Kidney capillary endothelial cell (primary cell): ENCODE measurements at places on chromosomes 6 and 20.

DNA sequence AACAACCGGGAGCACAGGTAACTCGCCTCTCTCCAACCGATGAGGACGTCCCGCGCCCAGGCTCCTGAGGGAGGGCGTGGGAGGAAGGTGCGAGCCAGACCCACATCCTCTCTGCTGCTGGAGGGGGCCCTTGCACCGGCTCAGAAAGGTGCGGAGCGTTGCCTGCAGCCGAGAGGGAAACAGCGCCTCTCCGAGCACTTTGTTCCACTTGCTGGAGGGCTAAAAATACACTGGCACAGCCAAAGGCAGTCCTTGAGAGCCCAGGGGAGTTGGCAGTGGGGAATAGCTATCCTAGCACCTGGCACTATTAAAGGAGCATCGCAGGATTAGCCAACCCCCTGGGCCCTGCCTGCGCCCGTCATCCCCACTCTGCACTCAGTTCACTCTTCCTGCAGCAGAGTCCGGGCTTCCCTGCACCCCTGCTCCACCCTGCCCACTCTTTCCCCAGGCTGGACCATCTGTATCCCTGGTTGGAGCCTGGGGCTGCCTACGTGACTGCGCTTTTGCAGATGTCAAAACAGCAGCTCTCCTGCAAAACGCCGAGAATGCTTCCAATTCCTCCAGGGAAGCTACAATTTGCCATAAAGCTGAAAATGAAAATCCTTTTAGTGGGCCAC is 108.9 kb downstream of the SNX5 start:
- DNase-seq: no peak

GRCh38 chr20:43667341-43668132 is 623 bp downstream of the MYBL2 start:
- DNase-seq: no peak

DNA sequence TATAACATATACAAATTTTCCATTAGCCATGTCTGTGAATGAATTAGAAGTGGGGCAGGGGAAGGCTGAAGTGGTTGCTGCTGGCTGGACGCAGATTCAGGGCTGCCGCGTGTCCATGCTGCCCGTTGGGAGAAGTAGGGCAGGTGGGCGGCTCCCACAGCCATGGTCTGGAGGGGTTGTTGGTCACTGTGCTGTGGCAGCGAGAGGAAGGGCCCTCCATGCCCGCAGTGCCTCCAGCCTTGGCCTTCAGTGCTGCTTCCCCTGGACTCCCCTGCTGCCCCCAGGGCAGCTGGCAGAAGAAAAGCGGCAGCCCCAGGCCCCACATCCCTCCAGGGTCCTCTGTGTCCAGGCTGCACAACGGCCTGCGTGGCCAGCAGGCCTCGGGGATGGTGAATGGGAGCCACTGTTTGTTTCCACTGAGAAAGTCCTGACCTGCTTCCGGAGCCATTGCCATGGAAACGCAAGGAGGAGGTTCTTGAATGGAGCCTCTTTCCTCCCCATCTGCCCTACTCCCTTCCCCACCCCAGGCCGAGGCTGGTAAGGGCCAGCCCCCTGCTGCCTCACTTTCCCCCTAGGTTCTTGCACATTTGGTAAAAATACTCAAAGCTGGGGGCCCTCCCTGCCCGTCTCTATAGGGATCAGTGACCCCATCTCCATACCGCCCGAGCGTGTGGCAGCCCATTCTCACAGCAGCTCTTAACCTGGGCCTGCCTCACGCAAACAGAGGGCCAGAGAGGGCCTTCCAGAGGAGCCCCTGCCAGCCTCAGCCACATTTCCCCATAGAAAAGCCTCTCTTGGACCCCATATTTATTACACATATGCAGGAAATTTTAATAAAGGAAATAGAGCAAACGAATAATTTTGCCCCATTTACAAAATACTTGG is 113.3 kb downstream of the SASH1 start:
- no peak for DNase-seq

- peak; percentile 41 for DNase-seq
These were observed 252.8 kb downstream of the CDH26 start for GRCh38 chr20:60210779-60211617.

DNA sequence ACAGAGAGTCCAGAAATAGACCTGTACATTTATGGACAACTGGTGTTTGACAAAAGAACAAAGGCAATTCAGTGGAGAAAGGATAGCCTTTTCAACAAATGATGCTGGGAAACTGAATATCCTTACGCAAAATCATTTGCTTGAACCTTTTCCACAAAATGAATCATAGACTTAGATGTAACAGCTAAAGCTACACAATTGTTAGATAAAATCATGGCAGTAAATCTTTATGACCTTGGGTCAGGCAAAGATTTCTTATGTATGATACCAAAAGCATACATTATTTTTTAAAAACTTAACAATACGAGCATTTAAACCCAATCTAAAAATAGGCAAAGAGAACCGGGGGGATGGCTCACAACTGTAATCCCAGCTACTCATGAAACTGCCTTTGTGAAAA is 73.5 kb upstream of the DST start:
- no peak for DNase-seq

DNA sequence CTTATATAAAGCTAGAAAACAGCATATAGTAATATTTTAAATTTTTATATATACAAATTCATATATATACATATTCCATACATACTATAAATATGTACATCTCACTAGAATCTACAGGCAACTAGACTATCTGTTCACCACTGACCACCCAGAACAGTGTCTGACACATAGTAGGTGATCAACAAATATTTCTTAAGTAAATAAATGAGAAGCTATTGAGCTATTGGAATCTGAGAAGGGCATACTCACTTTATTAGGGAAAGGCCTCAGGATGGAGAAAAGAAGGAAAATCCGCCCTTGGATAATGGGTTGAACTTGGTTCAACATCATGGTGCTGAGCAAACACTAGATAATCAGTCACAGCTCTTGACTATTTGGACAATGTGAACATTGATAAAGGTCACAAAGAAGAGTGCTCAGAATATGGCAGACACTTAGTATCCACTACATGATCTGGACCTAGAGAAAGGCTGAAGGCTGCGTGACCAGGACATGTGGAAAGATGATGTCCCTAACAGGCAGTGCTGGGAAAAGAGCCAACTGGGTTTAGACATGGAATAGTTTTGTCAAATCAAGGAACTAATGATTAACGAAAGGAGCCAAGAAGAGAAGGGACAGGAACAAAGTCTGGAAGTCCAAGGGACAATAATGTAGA is 186.1 kb downstream of the TASP1 start:
- no peak for DNase-seq

DNA sequence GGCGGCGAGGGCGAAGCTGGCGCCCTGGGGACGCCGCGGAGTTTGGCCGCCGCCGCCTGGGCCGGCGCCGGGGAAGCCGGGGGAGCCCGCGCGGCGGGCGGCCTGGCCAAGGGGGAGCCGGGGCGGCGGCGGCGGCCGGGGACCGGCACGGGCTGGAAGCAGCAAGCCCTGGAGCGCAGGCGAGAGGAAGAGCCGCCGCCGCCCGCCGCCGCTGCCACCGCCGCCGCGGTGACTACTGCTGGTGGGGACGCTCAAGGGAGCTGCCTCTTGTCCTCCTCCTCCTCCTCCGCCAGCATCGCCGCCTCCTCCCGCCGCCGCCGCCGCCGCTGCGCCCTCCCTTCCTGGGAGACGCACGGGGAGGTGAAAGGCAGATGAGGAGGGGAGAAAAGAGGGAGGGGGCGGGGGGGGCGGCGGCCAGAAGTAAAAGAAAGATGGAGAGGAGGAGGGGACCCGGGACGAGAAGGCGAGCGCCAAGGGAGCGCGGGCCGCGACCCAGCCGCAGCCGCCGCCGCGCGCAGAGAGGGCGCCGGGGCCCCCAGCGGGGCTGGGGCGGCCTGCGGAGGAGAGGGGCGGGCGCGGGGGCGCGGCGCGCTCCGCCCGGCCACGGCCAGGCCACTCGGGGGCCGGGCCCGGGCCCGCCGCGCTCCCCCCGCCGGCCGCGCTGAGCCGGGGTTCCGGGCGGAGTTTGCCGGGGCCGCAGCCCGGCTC is 846 bp downstream of the PDE10A start:
- DNase-seq: no peak

DNA sequence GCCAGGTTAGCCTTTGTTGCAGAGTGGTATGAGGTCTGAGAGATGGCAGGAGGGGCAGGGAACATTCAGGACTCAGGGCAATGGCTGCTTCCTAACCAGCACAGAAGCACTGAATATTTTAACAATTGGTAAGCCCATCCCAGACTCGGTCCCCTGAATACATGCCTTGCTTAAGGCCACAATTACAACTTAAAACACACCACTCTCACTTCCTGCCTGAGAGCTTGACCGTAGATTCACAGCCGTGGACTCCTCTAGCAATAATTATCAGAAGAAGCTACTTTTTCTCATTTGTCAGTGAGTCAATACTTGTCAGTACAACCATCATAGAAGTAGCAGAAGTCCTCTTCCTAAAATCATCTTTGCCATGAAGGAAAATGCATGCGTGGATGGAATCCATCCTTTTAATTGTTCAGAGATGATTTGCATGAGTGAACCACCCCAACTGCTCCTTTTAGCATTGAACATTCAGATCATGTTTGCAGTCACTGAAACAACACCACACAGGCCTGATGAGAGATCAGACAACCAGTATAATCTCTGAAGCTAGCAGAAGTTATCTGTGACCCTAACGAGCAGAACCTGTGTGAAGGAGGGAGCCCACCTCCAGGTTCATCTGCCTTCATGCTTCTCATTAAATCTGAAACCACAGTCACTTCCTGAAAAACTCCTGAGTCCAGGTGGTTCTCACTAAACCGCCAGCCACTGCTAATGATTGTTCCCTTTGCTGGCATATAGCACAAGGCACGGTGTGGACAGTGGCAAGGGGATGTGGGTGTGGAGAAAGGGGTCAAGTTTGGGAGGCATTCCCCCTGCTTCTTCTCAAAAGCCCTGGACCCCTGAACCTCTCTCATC is 333.9 kb upstream of the CNR1 start:
- DNase-seq: no peak

DNA sequence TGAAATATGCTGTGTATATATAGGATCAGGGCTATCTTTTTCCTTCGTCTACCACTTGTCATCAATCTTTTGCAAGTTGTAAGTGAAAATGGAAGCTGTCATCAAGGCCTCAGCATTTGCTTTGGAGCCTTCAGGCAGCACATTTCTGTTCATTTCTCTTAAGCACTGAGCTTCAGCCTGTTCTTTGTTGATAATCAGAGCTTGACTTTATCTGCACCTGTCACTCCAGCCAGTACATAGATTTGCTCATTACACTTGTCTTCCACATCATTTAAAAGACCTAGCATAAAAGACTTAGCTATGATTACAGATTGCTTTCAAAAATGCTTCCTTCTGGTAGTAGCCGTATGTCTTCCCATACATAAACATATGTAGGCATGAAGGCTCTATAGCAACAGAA is 189.8 kb upstream of the GRIK2 start:
- DNase-seq: no peak

DNA sequence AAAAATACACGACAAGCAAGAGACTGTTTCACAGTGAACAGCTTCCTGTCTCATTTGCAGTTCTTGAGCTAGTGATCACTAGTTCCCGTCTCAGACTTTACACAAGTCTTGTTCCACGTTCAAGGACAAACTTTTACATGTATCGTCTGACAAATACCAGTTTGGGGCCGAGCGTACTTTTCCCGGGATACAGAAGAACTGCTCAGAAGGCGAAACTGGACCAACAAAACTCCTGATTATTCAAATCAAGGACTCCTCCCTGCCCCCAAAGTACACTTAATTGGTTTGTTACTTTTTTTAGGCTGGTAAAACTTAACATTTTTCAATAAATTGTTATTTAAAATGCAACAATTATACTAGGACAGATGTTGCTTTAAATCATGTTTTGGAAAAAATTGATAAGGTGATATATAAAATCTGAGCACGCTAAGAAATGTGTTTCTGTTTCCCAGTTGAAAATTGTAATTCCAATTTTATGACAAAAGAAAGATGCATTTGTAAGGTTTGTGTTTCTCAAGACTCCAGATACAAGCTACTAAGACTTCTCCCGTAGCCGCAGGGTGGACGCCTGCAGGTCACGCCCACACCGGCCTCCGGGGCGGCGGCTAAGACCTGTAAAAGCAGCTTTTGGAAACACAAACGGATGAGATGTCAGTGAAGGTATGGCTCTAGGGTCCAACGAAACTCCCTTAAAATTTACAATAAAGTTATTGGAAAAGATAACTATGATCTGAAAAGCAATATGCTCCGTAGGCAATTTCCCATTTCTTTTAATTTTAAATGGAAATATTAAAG is 16.8 kb upstream of the TCFL5 start:
- no peak for DNase-seq

DNA sequence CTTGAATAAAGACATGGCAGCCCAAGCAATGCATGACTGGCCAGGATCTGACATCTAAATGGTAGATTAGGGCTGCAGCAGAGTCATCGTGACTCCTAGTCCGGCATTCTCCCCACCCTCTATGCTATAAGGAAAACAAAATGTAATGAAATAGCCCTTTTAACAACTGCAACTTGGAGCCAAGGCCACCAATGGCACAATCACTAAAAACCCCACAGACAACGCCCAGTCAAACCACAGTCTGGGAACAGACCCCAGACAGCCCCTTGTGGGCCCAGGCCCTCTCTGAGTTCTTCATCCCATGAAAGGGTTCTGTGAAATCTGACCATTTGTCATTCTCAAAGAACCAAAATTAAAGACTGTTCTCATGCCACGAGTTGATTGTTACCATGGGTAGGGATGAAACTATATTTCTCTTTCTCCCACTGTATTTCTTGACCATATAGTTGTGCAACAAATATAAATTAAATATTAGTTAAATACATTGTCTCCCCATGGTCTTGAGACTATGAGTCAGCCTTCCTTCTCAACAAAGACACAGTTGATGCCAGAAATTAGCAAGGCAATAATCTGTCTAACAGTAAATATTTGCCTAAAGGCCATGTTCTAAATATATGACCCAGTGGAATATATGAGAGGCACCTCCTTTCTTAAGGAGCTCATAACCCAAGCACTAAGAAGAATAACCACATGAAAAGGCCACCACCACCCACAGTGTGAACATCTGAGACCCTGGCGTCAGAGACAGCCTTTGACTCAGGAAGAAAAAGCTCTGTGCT is 85.6 kb upstream of the SSTR4 start:
- DNase-seq: peak; percentile 47

DNA sequence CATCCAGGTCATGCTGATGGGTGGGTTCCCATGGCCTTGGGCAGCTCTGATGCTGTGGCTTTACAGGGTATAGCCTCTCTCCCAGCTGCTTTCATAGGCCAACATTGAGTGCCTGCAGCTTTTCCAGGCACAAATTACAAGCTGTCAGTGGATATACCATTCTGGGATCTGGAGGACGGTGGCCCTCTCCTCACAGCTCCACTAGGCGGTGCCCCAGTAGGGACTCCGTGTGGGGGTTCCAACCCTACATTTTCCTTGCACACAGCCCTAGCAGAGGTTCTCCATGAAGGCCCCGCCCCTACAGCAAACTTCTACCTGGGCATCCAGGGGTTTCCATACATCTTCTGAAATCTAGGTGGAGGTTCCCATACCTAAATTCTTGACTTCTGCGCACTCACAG is 602.6 kb upstream of the HS3ST5 start:
- DNase-seq: no peak

- no peak for DNase-seq
These were observed 200.5 kb upstream of the CDYL start for GRCh38 chr6:4575714-4576113.

GRCh38 chr6:100381111-100381510 is 83.6 kb downstream of the SIM1 start:
- DNase-seq: no peak
